ENCODE measurements at places on chromosomes 6 and 20.

- H3K4me1 ChIP-seq, result peaks cover 38% of the 10 kb centered on the region
- H3K4me3 ChIP-seq, result peak overlapping the region; percentile 88
- peak overlapping the region; percentile 97 for H3K27ac ChIP-seq
- DNase-seq, result no peak
- no peaks in the 10 kb centered on the region for H3K27me3 ChIP-seq
- H3K36me3 ChIP-seq, result no peaks in the 10 kb centered on the region
Observed at GRCh38 chr6:17600527-17601385, 654 bp downstream of the FAM8A1 start.

DNA sequence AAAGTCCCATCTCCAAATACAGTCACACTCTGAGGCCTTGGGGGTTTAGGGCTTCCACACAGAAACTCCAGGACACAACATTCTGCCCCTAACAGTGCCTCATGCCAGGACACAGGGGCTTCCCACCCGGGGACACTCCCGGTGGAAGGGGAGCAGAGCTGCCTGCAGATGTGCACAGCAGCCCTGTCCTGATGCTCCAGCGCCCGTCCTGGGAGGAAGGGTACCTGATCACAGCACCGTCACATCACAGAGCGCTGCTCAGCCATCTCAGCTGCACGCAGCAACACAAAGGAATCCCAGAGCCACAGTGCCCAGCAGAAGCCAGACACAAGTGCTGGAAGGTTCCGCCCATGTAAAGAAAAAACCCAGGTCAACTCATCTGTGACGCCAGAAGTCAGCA, 156.7 kb downstream of the TAF4 start:
- no peak overlapping the region for H3K4me3 ChIP-seq
- no peaks in the 10 kb centered on the region for H3K36me3 ChIP-seq
- no peak for DNase-seq
- H3K27me3 ChIP-seq, result no peaks in the 10 kb centered on the region
- no peaks in the 10 kb centered on the region for H3K4me1 ChIP-seq

- no peaks in the 10 kb centered on the region for H3K4me1 ChIP-seq
- DNase-seq, result no peak
- H3K4me3 ChIP-seq, result no peak overlapping the region
Observed at GRCh38 chr6:34131326-34132290, 14.3 kb downstream of the GRM4 start.

DNA sequence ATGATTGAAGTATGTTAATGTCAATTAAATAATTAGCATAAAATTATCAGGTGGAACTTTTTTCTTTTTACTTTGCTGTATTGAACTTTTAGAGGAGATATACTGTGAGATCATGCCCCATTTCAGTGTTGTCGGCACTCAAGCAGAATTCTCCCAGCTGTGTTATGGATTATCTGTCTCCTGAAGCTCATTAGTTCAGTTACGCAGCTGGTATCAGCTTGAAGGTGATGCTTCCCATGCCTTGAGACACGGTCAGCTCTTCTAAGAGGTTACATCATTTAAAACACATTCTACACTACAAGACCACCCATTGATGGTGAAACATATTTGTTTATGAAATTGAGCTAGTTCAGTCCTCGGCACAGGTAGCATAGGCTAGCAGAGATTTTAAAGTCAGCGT, 68.9 kb upstream of the PHACTR2 start:
- H3K4me1 ChIP-seq, result peaks cover under 1% of the 10 kb centered on the region
- no peaks in the 10 kb centered on the region for H3K27me3 ChIP-seq
- no peak for DNase-seq
- no peak overlapping the region for H3K27ac ChIP-seq

DNA sequence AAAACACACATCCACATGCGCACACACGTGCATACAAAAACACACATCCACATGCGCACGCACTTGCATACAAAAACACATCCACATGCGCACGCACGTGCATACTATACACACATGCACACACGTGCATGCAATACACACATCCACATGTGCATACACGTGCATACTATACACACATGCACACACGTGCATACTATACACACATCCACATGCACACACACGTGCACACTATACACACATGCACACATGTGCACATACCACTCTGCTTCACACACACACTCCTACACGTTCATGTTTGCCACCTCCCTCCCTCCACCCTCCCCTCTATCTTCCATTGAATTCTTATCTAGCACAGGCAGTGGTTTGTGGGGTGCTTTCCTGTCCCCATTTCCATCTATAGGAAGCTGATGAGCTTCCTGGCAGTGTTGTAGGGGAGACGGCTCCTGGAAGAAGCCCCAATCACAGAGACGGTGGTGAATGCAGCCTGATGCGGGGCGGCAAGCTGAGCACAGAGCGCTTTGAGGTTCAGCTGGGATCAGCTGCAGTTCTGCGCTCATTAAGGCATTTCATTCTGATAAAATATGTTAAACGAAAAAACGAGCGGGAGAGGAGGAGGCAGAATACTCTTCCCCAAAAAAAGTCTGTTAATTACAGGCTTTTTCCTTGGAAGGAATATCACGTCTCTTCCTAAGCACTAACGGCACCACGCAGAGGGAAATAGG, 287.7 kb downstream of the TAF4 start:
- DNase-seq, result no peak
- H3K27ac ChIP-seq, result no peak overlapping the region
- no peak overlapping the region for H3K4me3 ChIP-seq
- no peaks in the 10 kb centered on the region for H3K36me3 ChIP-seq

DNA sequence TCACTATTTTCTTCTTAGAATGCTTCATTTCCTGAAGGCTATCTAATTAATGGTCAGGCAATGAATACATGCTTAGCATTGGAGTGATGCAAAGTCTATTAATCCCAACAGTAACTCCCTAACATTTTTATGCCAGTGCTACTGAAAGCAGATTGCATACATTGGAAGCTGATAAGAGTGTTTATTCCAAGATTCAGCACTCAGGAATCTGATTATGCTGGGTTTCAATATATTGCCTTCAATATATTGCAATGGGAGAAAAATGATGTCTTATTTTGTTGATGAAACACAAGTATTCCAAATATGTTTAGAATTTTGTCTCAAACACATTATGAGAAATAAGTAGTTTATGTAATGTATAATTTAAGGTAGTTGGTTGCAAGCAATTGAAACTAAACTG, 26.7 kb upstream of the TRDN start:
- H3K4me1 ChIP-seq, result no peaks in the 10 kb centered on the region
- H3K4me3 ChIP-seq, result no peak overlapping the region
- H3K36me3 ChIP-seq, result no peaks in the 10 kb centered on the region
- no peak overlapping the region for H3K27ac ChIP-seq

GRCh38 chr6:122567034-122567433, 43.2 kb upstream of the PKIB start:
- H3K4me1 ChIP-seq, result no peaks in the 10 kb centered on the region
- H3K4me3 ChIP-seq, result no peak overlapping the region
- no peaks in the 10 kb centered on the region for H3K27me3 ChIP-seq

GRCh38 chr6:80404889-80405288, 298.4 kb downstream of the BCKDHB start:
- no peaks in the 10 kb centered on the region for H3K4me1 ChIP-seq
- H3K27ac ChIP-seq, result no peak overlapping the region
- H3K4me3 ChIP-seq, result no peak overlapping the region
- H3K27me3 ChIP-seq, result no peaks in the 10 kb centered on the region
- no peaks in the 10 kb centered on the region for H3K36me3 ChIP-seq

DNA sequence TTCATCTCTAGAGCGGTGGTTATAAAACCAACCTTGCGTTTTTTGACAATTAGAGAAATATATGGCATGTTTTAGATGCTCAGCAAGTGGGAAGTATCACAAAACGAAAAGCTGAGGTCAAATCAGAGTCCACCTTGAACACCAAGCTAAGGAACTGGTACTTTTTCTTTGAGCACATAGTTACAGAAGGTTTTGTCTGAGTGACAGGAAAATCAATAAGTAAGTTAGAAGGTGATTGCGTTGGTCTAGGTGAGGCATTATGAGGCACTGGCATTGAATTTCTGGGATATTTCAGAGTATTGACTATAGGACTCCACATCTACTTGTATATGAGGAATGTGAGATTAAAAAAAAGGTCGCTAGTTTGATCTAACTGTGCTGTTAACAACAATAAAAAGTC, 597 bp upstream of the HINT3 start:
- no peak for DNase-seq
- peak overlapping the region; percentile 98 for H3K4me3 ChIP-seq
- peaks cover 18% of the 10 kb centered on the region for H3K4me1 ChIP-seq
- H3K27ac ChIP-seq, result peak overlapping the region; percentile 94
- no peaks in the 10 kb centered on the region for H3K36me3 ChIP-seq

DNA sequence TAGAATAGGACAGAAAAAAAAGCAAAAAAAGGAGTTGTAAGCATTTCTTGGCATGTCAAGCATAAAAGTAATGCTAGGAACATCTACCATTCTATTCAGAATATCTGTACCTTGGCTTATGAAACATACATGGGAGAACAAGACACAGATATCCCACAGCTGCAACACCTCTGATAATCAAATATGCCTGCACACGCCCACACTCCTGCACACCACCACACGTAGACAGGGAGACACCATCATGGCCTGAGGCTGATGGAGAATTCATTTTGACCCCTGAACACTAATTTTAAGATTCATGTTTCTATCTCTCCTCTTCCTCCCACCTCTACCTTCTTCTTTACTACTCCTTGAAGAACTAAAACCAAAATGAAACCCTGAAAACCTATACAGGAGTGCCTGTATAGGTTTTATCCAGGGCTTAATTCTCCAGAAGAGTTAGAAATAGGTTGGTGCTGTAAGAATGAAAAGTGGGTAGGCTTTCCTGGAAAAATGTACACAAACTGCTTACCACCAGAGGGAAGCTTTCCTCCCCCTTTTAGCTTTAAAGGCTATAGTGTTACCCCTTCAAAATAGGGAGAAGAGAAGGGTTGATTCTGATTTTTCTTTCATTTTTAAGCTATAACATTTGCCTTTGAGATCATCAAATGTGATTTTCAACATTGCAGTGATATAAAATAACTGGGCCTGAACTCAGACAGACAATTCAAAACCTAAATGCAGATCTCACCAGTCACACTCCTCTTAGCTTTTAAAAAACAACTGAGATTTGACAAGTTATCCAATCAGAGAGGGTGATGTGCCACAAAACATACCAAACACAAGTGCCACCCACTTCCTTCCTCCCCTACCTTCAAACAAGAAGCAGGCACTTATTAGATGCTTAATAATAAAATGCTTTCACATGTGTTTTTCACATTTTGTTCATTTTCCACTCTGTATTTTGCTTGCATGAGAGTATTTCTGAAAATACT, 57.9 kb downstream of the ELOVL5 start:
- H3K27ac ChIP-seq, result no peak overlapping the region
- peaks cover 6% of the 10 kb centered on the region for H3K4me1 ChIP-seq
- no peaks in the 10 kb centered on the region for H3K27me3 ChIP-seq
- DNase-seq, result no peak
- no peak overlapping the region for H3K4me3 ChIP-seq

DNA sequence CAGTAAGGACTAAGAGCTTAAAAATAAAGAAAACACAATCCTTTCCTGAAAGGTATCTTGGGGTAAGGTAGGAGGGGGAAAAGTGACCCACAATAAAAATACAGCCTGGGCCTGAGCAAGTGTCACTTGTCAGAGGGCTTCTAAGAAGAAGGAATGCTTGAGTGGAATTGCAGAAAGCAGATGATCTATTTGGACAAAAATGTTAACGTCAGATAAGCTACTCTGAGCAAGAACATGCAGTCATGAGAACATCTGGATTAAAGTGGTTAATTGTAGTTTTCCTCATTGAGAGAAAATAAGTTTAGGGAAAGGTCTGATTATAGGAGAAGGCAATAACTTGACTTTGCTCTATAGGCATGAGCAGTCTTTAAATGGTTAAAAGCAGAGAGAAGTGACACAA, 581.9 kb downstream of the HTR1B start:
- H3K27ac ChIP-seq, result no peak overlapping the region
- no peaks in the 10 kb centered on the region for H3K4me1 ChIP-seq
- H3K36me3 ChIP-seq, result no peaks in the 10 kb centered on the region
- H3K27me3 ChIP-seq, result no peaks in the 10 kb centered on the region

Data from esophagus squamous epithelium (tissue), 5 donors.